ENCODE measurements at places on chromosomes 11 and 22.

- DNase-seq, result no peak
Observed at GRCh38 chr11:110966131-110966530, 253.9 kb upstream of the ARHGAP20 start.

GRCh38 chr11:11534981-11535380 lies 86.8 kb downstream of the GALNT18 start:
- no peak for DNase-seq

DNA sequence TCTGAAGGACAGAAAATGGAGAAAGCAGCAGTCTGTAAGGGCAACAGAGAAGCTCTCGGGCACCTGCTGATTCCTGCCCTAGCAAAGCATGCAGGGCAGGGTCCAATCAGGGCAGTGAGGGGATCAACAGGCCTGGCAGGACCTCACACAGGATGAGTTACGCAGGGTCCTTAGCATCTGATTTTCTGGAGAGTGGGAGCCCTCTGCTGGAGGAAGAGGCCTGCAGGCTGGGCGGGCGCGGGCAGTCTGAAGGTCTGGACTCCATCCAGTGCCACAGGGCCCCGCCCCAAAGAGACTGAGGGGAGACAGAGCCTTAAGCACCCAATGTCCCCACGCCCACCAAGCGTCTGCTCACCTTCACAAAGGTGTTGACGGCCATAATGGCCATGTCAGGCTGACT lies 28.9 kb downstream of the AP1B1 start:
- no peak for DNase-seq

GRCh38 chr11:19633276-19633675 lies 79.4 kb upstream of the NAV2 start:
- DNase-seq, result no peak

GRCh38 chr11:13143486-13144297 lies 133.9 kb upstream of the BMAL1 start:
- DNase-seq, result no peak

DNA sequence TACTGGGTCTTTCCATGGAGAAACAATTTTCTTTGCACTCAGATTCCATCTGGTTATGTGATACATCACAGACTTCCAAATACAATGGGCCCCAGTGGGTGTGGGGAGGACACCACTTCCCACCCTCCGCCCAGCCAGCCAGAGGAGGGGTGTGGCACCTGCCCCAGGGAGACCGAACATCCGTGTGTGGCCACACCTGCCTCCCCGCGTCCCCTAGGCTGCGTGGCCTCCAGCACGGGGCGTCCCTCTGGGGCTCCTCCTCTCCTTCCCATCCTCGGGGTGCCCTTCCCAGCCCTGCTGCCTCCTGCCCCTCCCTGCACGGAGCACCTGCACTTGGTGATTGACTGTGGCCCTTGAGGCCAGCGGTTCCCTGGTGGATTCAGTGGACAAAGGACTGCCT lies 49.1 kb downstream of the CERK start:
- no peak for DNase-seq

DNA sequence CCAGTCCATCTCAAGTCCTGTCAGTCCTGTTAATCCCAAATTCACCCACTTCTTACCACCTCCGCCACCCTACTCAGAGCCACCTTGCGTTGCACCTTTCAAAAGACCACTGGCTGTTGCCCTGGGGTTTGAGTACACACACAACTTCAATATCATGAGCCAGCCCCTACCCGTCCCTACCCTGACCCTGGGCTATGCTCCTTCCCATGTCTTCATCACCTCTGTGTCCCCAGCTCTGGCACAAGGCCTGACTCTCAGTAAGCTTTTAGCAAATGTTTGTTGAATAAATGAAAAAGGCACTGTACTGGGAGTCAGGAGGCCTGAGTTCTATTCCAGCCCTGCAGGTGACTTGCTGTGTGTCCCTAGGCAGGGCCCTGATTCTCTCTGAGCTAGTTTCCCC lies 26.5 kb downstream of the OTOG start:
- no peak for DNase-seq

- no peak for DNase-seq
Observed at GRCh38 chr11:1827095-1827813, 7.5 kb upstream of the SYT8 start.

- DNase-seq, result no peak
Observed at GRCh38 chr22:23137905-23138561, 3.8 kb downstream of the RSPH14 start.

DNA sequence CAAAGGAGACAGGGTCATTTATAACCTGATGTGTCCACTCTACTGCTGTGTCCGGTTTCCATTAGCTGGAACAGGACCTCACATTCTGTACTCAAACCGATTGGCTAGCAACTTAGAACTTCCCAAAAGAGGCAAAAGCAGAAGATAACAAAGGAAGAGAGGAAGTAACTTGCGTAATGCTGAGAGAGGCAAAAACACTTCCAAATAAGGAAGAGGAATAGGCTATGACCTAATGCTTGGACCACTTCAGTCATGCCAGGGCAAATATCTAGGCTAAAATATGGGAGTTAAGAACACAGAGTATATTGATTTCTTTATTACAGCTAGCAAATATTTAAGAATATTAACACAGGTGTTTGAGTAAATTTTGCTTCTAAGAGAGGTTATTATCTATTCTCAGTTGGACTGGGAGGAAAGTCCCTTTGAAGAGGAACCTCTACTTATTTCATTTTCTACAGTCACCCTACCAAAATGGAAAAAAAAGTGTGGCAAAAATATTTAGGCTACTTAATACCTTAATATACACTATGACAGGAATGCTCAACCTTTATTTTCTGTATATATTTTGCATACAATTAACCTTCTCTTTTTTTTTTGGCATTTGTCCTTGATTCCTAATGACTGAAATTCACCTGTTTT lies 499.8 kb upstream of the CHORDC1 start:
- DNase-seq, result no peak

DNA sequence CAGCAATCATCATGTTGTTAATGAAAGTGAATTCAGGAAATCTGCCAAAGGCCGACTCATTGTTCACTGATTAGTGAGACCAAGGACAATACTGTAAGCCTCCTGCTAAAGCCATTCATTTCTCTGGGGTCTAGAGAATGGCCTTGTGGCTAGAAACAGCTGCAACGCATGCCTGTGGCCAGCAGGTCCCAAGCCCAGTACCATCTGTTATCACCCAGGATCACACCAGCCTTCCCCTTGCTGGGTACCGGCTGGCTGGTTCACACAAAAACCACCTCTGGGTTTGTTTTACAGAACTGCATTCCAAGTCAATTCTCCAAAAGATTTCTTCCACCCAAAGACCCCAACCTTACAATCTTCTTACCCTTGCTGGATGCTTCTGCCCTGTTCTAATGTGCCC lies 1.1 kb downstream of the PLAAT5 start:
- DNase-seq, result no peak

DNA sequence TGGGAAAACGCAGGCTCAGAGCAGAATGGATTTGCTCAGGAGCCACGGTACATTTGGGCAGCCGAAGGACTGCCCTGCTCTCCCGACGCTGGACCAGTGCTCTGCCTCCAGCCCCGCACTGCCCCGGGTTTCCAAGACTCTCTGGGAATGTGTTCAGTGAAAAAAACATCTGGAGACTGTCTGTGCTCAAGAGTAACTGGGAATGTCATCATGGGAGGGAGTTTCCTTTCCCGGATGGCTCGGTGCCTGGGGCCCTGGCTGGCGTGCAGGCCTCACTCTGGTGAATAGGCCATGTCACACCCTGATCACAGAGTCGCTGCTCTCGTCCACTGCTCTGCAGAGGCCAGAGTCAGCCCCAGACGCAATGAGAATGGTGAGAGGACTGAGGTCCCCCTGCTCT lies 9.8 kb upstream of the APOL6 start:
- no peak for DNase-seq

DNA sequence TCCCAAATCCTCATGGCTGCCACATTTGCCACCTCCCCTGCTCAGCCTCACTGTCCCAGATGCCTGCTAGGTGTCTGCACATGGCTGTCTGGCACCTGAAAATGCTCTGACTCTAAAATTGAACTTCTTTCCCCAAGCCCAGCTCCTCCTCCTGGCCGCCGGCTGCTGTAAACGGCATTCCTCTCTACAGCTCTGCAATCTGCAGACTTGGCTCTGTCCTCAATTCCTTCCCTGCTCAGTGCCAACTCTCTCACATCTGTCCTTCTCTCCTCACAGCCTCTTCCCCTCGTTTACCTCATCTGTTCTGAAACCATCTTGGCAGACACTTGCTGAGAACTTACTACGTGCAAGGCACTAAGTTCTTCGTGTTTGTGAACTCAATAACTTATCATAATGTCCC lies 169.4 kb upstream of the SYT13 start:
- no peak for DNase-seq

GRCh38 chr11:33490842-33491370 lies 209.7 kb downstream of the C11orf91 start:
- no peak for DNase-seq

- no peak for DNase-seq
Observed at GRCh38 chr11:120120805-120121335, 17.0 kb downstream of the TRIM29 start.

GRCh38 chr11:77547047-77547836 lies 42.5 kb upstream of the AQP11 start:
- no peak for DNase-seq

DNA sequence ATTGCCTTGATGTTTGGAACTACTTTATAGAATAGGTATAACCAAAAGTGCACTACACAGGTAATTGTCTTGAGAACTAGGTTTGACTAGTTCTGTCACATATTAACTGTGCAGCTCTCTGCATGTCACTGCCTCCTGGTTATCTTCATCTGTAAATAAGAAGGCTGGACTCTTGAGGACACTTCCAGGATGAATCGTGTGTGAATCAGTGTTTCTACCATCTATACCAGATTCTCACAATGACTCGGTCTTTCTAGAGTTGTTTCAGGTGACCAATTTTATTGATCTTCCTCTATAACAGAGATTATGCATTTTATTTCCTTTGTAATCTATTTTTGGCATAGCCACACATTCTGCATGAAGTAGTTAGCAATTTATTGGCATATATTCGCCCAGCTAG lies 1181.0 kb upstream of the TENM4 start:
- no peak for DNase-seq

- no peak for DNase-seq
Observed at GRCh38 chr11:125082611-125083311, 19.7 kb downstream of the SLC37A2 start.

DNA sequence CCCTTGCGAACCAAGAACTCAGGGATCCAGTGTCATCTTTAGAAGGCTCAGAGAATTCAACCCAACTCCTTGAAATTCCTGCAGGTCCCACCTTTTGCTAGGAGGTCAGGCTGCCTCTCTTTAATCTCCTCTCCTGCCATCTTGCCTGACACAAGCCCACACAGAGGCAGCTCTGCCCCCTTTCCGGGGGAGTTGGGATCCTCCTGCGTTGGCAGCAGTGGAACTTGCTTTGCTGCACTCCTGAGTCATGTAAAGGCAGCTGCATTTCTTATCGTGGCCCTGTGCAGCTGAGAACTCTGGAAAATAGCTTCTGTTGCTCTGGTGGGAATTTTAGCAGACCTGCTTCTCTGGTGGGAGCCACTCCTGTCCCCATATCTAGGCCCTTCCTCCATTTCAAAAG lies 142.3 kb upstream of the TBCEL start:
- DNase-seq, result no peak

GRCh38 chr11:131495423-131495822 lies 125.0 kb downstream of the NTM start:
- no peak for DNase-seq

DNA sequence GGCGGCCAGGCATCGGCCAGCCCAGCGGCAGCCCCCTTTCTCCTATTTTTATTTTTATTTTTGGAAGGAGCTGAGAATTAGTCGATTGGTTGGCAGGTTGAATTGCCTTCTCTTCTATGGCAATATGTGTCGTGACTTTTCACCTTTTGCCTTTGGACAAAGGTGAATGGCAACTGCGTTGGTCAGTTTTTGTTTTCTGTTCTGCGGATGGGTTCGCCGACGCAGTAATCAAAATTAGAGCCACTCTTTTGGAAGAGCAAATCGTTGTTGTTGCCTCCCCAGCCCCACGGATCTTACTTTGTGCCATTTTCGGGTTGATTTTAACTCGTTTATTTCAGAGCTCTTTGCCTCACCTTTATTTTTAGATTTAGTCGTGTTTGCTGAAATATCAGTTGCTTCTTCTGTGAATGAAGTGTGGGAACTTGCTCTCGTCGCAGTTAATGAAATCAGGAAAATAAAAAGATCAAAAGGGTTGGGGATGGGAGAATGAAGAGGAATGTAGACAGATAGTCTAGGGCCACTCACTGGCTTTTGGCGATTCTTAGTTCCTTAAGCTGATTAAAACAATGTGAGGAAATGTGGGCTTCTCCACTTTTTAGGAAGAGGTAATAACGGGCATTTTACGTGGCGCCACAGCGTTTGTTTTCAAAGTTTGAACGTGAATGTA lies 1.6 kb downstream of the CECR2 start:
- no peak for DNase-seq

GRCh38 chr11:16171882-16172281 lies 184.5 kb downstream of the SOX6 start:
- DNase-seq, result no peak

GRCh38 chr11:36214480-36214879 lies 74.7 kb downstream of the COMMD9 start:
- no peak for DNase-seq

DNA sequence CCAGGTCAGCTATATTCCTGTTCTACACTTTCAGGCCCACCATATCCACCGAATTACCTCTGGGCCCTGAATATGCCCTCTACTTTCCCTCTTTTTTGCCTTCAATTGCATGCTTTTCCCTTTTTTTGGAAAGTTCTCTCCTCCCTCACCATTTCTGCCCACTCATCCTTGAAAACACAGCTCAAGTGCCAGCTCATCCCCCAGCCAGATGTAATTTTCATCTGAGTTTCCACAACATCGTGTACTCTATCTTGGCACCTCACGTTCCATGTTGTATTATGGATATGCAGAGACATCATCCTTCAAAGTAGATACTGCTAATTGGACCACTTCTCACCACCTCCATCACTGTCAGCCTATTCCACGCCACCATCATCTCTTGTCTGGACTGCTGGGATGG lies 129.8 kb upstream of the HSD17B12 start:
- DNase-seq, result no peak

- DNase-seq, result no peak
Observed at GRCh38 chr11:64629796-64630562, 39.0 kb downstream of the SLC22A12 start.

- no peak for DNase-seq
Observed at GRCh38 chr22:46591930-46592329, 28.3 kb upstream of the GRAMD4 start.

DNA sequence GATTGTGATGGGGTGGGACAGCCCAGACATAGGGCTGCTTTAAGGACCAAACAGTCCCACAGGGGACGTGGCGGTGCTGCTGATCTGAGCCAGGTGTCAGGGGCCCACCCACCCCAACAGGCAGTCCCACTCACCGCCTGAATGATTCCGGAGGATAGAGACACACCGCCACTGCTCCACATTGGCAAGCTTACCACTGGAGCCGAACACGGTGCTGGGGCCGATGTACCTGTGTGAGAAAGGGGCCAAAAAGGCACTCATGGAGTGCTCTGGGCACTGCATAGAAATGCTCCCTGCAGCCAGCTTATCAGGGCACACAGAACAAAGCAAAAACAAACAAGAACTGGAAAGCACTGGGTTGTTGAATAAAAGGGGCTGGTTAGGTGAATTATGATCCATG lies 25.9 kb downstream of the HIRA start:
- no peak for DNase-seq

GRCh38 chr11:132646890-132647289 lies 885.4 kb downstream of the OPCML start:
- DNase-seq, result no peak

Measured in activated CD4-positive, CD25-positive, alpha-beta regulatory T cell (primary cell).